NCI-H524 (cell line): ENCODE measurements at places on chromosomes 16 and 17.

- DNase-seq: no peak
Observed at GRCh38 chr16:88003316-88003715, 52.1 kb downstream of the BANP start.

DNA sequence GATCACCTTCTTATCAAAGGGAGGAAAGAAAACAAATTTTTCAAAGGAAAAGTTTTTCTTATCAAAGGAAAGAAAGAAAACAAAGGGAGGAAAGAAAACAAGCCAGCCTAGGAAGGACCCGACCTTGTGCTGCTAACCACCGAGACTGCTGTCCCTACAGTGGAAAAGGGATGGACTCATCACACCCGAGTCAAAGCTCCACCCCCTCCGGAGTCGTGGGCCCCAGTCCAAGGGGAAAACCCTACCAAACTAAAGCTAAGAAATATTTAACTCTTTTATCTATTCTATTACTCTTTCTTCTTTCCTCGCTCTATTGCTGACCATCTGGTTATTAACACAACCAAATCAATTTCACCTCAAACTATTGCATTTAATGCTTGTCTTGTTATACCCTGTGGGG, 6.1 kb upstream of the ENDOV start:
- DNase-seq: no peak

DNA sequence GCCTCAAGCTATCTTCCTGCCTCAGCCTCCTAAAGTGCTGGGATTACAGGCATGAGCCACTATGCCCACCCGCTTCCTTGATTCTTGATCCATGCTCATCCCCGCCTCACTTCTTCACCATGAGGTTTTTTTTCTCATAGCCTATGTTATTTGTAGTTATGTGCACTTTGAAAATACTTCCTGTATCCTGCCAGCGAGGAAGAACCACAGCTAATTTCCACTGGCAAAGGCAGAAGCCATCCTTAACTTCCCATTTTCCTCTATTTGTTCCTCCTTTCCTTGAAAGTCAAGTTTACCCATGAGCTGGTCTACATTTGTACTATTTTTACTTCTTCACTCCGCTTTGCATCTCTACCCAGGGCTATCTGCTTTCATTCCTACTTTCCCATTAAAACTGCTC, 189.7 kb upstream of the ZFHX3 start:
- DNase-seq: no peak

GRCh38 chr16:29857133-29857760, 5.8 kb downstream of the CDIPT start:
- DNase-seq: no peak

- no peak for DNase-seq
Observed at GRCh38 chr16:86085161-86085611, 186.2 kb downstream of the IRF8 start.

GRCh38 chr17:2040942-2041560, 771 bp upstream of the OVCA2 start:
- peak; percentile 89 for DNase-seq

- DNase-seq: no peak
Observed at GRCh38 chr16:12016291-12016947, 39.9 kb downstream of the SNX29 start.

DNA sequence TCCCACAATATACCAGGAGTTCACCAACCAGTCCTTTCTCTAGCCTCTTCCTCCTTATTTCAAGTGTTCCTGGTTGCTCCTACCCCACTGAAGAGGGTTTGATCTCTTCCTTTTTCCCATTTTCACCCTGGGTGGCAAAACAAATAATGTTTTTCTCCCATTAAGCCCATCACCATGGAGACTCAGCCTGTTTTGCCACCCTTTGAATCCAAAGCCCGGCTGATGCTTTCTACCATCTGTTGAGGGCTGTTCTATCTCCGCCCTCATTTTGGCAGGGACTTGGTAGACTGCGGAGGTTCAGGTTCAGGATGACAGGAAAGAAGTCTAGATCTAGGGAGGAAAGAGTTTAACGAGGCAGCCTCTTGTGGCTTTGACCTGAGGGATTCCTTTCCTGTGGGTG, 2.6 kb downstream of the DNAH2 start:
- peak; percentile 47 for DNase-seq

DNA sequence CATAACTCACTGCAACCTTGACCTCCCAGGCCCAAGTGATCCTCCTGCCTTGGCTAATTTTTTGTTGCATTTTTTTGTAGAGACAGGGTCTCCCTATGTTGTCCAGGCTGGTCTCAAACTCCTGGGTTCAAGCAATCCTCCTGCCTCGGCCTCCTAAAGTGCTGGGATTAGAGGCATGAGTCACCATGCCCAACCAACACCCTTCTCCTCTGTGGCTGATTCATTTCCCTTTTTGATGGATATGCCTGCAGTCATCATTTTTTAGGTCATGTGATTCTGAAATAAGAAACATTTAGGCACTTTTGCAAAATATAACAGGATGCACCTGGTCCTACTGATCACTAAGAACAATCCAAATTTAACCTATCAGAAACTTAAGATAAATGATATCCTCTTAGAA, 44.0 kb upstream of the YPEL2 start:
- no peak for DNase-seq

- DNase-seq: peak; percentile 8
Observed at GRCh38 chr16:54812229-54812628, 118.4 kb upstream of the IRX5 start.

DNA sequence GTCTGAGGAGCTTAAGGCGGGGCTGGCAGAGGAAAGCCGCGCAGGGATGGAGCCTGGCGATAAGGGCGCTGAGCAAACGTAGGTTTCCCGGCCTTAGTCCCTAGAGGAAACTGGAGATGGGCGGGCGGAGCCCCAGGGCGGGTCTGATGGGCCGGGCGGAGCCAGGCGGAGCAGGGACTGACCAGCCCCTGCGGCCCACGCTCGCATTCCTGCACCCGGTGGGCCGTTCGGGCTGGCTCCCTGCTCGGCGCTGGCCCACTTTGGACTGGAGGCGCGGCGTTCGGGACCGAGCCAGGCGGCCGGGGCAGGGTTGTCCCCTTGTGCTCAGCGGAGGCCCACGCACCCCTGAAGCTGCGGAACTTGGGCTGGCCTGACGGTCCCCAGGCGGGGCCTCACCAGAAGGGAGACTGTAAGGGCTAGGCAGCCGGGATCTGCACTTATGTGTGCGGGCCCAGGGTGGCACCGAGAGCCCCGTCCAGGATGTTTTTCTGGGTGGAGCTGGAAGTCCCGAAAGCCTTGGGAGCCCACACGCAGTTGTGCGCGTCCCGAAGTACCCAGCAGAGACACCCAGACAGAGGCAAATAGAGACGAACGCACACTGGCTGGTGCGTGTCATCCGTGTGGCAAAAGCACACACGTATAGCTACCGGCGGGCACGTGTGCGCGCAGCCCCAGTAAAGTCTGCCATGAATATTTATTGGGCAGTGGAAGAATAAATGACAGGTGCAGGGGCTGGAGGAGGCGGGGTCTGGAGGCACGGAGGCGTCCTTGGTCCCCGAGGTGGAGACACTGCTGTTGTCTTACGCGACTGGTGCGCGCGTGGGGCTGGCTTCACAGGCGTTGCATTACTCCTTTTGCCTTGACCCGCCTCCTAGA, 1.4 kb downstream of the PYDC1 start:
- peak; percentile 80 for DNase-seq

DNA sequence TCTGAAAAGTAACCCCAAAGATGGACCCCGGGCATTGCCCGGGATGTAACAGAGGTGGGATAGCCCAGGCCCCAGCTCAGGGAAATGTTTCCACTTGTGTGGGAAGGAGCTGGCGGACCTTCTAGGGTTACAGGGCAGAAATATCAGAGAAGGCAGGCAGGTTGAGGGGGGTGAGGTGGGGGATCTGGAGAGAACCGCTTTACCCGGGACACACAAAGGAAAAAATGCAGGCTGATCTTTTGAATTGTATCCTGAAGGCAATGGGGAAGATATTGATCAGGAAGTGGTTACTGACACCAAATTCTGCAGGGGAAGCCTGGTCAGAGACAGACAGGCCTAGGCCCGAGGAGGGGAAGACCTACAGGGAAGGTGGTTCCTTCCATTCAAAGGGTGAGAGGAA, 3.5 kb downstream of the SLC47A1 start:
- no peak for DNase-seq

DNA sequence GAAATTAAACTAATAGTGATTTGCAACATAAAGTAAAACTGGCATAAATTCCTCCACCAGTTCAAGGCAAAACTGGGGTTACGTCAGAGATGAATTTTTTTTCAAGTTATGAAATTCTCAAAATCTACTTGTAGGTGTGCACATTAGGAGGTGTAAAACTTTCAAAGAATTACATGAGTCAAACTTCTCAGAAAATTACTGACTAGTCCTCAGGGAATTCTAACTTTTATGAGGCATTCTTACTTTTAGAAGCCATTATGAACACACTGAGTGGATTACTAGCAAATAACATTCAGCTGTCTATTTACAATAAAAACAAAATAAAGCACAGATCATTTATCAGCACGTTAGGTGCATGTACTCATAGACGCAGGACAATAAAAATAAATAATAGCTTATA, 348.7 kb downstream of the CDH11 start:
- DNase-seq: no peak

DNA sequence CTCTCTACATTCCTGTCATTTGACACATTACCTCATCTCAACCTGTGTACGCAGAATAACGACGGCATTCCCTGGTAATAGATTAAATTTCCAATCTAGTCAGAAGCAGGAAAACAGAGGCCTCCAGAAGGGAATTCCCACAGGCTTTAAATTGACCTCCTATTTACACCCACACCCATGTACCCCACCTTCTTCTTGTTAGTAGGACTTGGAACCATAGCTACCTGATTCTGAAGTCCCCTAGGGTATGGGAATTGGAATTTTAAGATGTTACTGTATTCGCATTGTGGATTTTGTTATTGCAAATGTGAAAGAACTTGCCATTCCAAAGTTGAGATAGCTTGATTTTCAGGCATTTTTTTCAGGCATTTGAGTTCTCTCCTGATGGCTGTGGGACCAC, 377.5 kb upstream of the DYNLRB2 start:
- DNase-seq: no peak

- DNase-seq: peak; percentile 75
Observed at GRCh38 chr17:2975469-2975958, 87.9 kb downstream of the OR1D5 start.

GRCh38 chr17:74419928-74420411, 11.9 kb upstream of the GPRC5C start:
- no peak for DNase-seq

- no peak for DNase-seq
Observed at GRCh38 chr17:55004484-55004883, 35.9 kb downstream of the STXBP4 start.

DNA sequence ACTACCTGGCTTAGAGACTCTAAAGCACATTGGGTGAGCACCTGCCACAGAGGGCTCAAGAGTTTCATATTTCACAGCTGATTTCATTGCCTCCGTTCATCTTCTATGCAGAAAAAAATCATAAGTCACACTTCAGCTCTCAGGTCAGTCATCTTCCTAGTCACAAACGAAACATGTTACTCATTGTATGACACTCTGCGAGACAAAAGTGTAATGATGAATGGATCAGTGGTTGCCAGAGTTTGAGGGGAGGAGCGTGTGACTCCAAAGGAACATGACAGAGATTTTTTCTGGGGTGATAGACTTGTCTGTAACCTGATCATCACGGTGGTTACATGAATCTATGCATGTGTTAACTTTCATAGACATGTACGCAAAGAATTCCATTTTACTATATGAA, 195.2 kb upstream of the CNTNAP4 start:
- peak; percentile 42 for DNase-seq
